ENCODE measurements at places on chromosomes 13 and 19. TPM values are rescaled to one million over a fixed set of nuclear protein-coding genes. Genes with fewer than 3 reads are reported as not detected.
A peak's percentile ranks its signal among the peaks of the same experiment; 100 is the strongest.

CACNG7 gene
- total RNA-seq, result 22.1 TPM

PRTN3 gene
- total RNA-seq, result not detected

DNA sequence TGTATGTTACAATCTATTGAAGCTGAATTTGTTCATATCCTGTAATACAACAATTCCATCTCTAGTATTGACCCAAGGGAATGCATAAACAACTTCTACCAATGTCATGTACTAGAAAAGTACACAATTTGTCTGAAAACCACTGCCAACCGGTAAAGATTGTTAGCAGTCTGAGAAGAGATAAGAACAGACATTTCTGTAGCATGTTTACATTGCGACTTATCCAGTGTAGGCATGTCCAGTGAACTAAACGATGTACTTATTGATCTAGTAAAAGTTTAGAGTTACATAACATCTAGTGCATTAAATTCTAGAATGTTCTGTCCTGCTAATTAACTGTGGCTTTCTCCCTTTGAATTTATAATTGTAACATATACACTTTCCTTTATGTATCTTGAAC is 425.9 kb downstream of the SLITRK6 start:
- no peak overlapping the region for H3K4me3 ChIP-seq
- no peak for DNase-seq
- no peaks in the 10 kb centered on the region for H3K27me3 ChIP-seq
- no peak overlapping the region for H3K27ac ChIP-seq
- H3K36me3 ChIP-seq, result no peaks in the 10 kb centered on the region

DNA sequence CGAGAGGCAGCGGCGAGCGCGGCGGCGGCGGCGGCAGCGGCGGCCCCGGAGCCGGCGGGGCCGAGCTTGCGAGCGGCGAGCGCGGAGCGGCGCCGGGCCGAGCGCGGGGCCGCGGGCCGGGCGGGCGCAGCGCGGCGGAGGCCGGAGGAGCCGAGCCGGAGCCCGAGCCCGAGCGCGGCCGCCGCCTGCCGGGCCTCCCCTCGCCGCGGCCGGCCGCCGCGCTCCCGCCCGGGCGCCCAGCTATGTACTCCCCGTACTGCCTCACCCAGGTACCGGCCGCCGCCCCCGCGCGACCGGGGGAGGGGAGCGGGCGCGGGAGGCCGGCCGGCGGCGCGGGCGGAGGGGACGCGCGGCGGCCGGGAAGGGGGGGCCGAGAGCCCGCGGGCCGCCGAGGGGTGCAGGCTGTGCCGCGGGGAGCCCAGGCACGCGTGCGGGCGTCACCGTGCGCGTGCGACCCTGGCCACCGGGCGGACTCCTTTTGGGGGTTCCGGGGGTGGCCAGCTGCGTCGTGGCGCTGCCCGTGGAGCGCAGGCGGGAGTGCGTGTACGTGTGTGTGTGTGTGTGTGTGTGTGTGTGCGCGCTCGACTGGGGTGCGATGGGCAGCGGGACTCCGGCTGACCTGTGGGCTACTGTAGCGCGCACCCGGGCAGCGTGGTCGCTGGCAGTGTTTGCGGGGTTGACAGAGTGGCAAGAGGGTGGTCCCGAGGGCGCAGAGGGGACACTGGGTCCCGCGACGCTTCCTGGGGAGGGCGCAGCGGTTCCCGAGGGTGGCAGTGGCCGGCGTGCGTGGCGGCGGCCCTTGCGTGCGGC is 526 bp downstream of the NFIX start:
- H3K27me3 ChIP-seq, result peaks cover 57% of the 10 kb centered on the region
- peak overlapping the region; percentile 38 for H3K4me3 ChIP-seq
- H3K4me1 ChIP-seq, result no peaks in the 10 kb centered on the region
- H3K36me3 ChIP-seq, result no peaks in the 10 kb centered on the region
- H3K27ac ChIP-seq, result no peak overlapping the region
- no peak for DNase-seq

OR1M1 gene
- not detected for total RNA-seq

- H3K4me3 ChIP-seq, result no peak overlapping the region
- H3K4me1 ChIP-seq, result no peaks in the 10 kb centered on the region
- no peak overlapping the region for H3K27ac ChIP-seq
- DNase-seq, result no peak
- H3K36me3 ChIP-seq, result no peaks in the 10 kb centered on the region
Measured at GRCh38 chr13:96238241-96238640, 148.3 kb downstream of the HS6ST3 start.

GRCh38 chr13:29593605-29594297 is 1.7 kb downstream of the SLC7A1 start:
- H3K4me3 ChIP-seq, result peak overlapping the region; percentile 85
- H3K27ac ChIP-seq, result no peak overlapping the region
- H3K36me3 ChIP-seq, result peaks cover 8% of the 10 kb centered on the region
- no peak for DNase-seq

DAPK3 gene
- 121 TPM for total RNA-seq

TARM1 gene
- not detected for total RNA-seq

FFAR3 gene
- not detected for total RNA-seq

DNA sequence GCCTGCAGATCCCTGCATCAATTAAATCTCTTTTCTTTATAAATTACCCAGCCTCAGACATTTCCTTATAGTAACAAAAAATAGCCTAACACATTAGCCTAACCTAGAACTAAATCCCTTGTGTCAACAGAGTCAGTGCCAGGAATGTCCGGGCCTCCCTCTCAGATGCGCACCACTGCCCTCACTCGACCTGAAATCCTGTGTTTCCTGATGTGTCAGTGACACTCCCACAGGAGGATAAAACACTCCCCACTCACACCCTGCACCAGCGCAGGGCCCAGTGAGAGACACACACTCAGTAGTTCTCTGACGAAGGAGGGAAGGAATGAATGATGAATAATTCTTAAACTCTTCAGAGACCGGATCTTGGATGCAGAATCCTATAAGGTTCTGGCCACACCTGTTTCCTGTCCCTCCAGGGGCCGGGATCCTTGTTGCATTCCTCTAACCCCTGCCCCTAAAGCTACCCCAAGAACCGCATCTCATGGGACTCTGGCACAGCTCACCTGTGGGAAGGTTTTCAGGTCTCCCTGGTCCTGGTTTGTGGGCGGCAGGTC is 3.1 kb downstream of the CEACAM3 start:
- H3K27ac ChIP-seq, result no peak overlapping the region
- H3K27me3 ChIP-seq, result no peaks in the 10 kb centered on the region
- no peak overlapping the region for H3K4me3 ChIP-seq
- H3K36me3 ChIP-seq, result no peaks in the 10 kb centered on the region

DNA sequence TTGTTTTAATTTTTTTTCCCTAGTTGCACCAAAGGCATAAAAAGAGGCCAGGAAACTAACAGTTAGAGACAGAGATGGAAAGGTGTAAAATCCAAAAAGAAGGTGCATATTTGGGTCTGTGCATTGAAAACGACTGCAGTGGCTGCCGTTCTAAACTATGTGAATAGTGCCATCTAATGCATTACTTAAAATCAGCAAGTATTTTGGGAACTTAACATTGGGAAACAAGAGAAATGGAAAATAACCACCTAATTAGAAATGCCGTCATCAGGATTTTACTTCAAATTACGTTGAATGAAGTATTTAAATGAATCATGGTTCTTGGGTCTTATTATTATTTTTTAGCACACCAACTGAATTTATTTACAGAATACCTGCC is 189.5 kb upstream of the MIR17HG start:
- no peaks in the 10 kb centered on the region for H3K27me3 ChIP-seq
- no peak overlapping the region for H3K27ac ChIP-seq
- H3K4me3 ChIP-seq, result no peak overlapping the region
- no peaks in the 10 kb centered on the region for H3K36me3 ChIP-seq
- DNase-seq, result no peak

DNA sequence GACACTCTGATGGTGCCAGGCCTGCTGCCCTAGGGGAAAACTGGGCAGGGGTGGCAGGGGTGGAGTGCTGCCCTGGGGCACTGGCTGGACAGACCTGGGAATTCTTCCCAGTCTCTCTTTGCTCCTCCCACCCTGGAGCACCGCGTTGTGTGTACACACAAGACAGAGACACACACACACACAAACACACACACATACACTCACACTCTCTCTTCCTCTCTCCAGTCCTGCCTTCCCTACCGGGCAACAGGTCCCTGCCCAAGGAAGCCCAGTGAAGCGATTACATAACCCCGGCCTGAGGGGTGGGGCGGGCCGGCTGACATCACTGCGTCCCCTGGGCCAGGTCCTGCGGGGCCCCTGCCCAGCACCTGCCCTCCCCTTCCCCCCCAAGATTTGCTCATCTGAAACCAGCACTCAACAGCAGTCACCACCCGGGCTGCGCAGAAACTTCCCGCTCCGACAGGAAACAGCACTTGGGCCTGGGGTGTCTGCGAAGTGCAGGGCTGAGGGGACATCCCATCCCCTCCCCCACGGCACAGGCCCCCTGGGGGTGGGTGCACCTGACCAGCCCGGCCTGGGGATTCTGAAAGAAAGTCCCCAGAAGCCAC is 1.2 kb downstream of the MKNK2 start:
- no peak overlapping the region for H3K27ac ChIP-seq
- H3K36me3 ChIP-seq, result 0 out of 2 replicates have a peak, but pooled peaks cover 4% of the 10 kb centered on the region
- DNase-seq, result peak; percentile 55
- no peaks in the 10 kb centered on the region for H3K4me1 ChIP-seq
- peak overlapping the region; percentile 72 for H3K4me3 ChIP-seq
- no peaks in the 10 kb centered on the region for H3K27me3 ChIP-seq

GRCh38 chr19:1523412-1524286 is at the start of gene PLK5:
Gene PLK5, plus strand, starts transcription at chr19:1524077. Its CDS starts 2,920 bp downstream, at chr19:1526997.
- H3K27me3 ChIP-seq, result peaks cover 16% of the 10 kb centered on the region
- H3K27ac ChIP-seq, result no peak within 1 kb of the TSS
- DNase-seq, result no peak
- no peaks in the 10 kb centered on the region for H3K4me1 ChIP-seq
- peak within 1 kb of the TSS; percentile 55 for H3K4me3 ChIP-seq

GRCh38 chr19:50897191-50897607 is 14.0 kb downstream of the KLK4 start:
- no peak overlapping the region for H3K27ac ChIP-seq
- no peaks in the 10 kb centered on the region for H3K27me3 ChIP-seq
- H3K36me3 ChIP-seq, result peaks cover 7% of the 10 kb centered on the region
- no peak overlapping the region for H3K4me3 ChIP-seq
- H3K4me1 ChIP-seq, result no peaks in the 10 kb centered on the region

DNA sequence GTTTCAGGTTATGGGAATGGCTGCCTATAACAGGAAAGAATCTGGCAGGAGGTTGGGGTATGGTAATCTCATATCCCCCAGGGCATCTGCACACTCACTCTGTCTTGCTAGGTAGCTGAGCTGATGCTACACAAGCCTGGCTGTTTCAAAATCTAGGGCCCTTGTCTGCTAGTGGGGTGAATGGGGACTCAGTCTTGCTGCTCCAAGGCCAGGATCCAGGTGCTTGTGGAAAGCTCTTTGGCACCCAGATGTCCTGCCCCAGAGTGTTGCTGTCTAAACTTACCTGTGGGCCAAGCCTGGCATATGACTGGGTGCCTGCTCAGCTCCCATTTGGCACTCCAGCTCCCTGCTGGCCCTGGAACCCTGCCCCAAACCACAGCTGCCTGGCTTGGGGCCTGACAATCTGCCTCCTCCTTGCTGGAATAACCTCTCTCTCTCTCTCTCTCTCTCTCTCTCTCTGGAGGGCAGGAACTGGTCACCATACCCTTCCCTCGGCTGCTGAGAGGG is 158.1 kb upstream of the TSC22D1 start:
- H3K27me3 ChIP-seq, result no peaks in the 10 kb centered on the region
- H3K36me3 ChIP-seq, result no peaks in the 10 kb centered on the region
- no peaks in the 10 kb centered on the region for H3K4me1 ChIP-seq
- H3K4me3 ChIP-seq, result no peak overlapping the region

CYTH2 gene
- total RNA-seq, result 103 TPM

DNA sequence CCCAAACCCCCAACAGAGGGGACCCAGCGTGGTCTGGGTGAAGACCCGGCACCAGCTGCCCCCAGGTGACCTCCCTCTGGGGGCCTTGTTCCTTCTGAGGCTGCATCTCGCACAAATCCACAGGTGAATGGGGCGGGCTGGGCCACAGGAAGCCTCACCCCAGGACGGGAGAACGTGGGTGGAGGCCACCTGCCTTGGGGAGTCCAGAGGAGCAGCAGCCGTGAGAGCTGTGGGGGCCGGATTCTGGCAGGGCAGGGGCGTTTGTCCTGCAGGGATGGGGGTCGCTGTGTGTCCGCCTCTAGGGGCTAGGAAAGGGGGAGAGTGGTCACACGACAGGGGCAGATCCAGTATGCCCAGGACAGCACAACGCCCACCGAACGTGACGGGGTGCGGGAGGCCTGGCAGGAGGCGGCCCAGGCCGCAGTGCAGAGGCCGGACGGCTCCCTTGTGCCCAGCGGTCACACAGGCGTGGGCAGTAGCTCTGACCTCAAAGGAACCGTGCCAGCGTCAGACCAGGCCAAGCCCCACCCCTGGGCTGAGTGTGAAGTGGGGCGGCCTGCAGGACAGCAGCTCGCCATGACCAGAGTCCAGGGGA is 6.7 kb downstream of the POLR2E start:
- no peaks in the 10 kb centered on the region for H3K27me3 ChIP-seq
- no peak overlapping the region for H3K27ac ChIP-seq
- no peak for DNase-seq
- H3K36me3 ChIP-seq, result peaks cover 58% of the 10 kb centered on the region
- no peak overlapping the region for H3K4me3 ChIP-seq

MRPS12 gene
- total RNA-seq, result 82.4 TPM

- DNase-seq, result no peak
- no peak overlapping the region for H3K4me3 ChIP-seq
- no peaks in the 10 kb centered on the region for H3K4me1 ChIP-seq
Measured at GRCh38 chr19:40360708-40361241, 12.3 kb downstream of the PLD3 start.

DNA sequence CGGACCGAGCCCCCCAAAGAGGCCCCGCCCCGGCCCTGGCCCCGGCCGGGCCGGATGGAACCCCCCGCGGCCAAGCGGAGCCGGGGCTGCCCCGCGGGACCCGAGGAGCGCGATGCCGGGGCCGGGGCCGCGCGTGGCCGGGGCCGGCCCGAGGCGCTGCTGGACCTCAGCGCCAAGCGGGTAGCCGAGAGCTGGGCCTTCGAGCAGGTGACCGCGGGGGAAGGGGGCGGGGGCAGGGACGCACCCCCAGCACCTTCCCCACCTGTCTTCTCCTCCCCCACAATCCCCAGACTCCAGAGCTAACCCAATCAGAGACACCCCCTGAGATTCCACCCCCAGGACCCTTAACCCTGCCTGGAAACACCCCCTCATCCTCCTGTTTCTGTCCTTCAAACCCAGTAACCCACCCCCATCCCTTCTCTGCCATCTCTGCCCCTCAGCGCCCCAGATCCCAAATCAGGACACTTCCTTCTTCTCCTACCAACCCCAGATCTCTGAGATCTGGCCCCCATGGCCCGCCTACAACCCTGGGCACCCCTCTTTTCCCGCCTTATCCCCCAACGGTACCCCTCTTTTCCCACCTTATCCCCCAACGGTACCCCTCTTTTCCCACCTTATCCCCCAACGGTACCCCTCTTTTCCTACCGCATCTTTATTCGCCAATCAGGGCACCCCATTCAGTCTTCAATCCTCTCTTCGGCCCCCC is 505 bp downstream of the ZSWIM4 start:
- H3K4me3 ChIP-seq, result peak overlapping the region; percentile 97
- no peaks in the 10 kb centered on the region for H3K4me1 ChIP-seq
- peak; percentile 67 for DNase-seq
- H3K27ac ChIP-seq, result no peak overlapping the region

HSPB6 gene
- total RNA-seq, result 0.37 TPM

DNA sequence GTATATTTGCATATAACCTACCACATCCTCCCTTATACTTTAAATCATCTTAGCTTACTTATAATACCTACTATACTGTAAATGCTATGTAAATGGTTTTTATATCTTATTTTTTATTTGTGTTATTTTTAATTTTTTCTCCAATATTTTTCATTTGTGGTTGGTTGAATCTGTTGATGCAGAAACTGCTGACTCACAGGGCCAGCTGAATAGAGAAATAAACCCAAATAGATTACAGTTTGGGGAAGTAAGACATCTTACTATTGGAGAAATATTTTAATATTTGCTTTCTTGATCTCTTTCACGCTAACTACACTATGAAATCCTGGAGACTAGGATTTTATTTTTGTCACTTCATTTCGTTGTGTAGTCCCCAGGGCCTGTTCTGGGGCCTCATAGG is 7.1 kb downstream of the SMAD9 start:
- no peak overlapping the region for H3K27ac ChIP-seq
- no peaks in the 10 kb centered on the region for H3K36me3 ChIP-seq
- no peaks in the 10 kb centered on the region for H3K4me1 ChIP-seq

KIR2DL1 gene
- not detected for total RNA-seq

Data from H9 (cell line).